Stimulated activated CD4-positive, alpha-beta T cell treated with anti-CD3 and anti-CD28 coated beads, TNF-alpha, amount 100 ng/mL, for 4 hours (primary cell): ENCODE measurements at places on chromosomes 1 and 21.

DNA sequence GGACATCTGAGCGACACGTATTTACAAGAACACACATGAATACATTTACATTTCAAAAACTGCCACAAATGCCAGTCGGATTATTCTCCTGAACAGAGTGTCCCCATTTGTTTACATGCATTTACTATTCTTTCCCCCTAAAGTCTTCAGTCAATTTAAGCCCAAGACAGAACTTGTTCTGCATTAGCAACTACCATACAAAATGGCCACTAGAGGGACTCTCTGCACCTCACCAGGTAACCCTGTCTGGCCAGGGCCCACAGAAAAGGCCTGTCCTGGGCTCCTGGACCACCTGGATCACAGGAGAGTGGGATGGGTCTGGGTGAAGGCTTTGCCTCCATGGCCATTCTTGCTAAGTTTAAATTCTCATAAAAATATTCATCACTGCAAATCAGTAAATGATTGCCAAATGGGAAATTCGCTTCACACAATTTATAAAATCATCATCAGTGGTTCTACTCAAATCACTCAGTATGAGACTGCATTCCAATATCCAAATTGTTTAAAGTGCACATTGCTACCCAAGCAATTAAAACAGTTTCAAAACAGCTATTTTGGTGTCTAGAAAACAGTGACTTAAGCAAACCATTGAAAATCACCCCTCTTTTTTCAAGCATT is 12.5 kb upstream of the GUCA2A start:
- DNase-seq, result no peak

GRCh38 chr1:32014199-32014947 is 705 bp downstream of the KHDRBS1 start:
- DNase-seq, result peak; percentile 9

GRCh38 chr21:42066521-42066920 is 4.6 kb upstream of the UMODL1 start:
- DNase-seq, result no peak

GRCh38 chr1:50620680-50621329 is 197.6 kb upstream of the DMRTA2 start:
- no peak for DNase-seq

DNA sequence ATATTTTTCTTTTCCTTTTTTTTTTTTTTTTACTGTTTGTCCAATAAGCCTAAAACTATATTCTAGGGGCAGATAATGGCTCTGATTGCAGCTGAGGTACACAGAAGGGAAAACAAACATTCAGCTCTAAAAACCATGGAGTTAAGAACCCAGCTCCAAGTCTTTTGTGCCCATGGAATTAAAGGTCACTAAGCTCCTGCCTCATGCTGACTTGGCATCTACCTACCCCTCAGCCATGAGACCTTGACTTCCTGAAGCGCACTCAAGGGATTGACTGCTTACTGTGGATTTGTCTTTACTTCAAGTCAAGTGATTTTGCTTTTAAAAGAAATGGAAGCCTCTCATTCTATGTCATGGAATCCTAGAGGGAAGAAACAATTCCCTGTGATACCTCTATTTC is 192.3 kb downstream of the AMY1C start:
- no peak for DNase-seq
